ENCODE measurements at places on chromosomes 12 and 14.

DNA sequence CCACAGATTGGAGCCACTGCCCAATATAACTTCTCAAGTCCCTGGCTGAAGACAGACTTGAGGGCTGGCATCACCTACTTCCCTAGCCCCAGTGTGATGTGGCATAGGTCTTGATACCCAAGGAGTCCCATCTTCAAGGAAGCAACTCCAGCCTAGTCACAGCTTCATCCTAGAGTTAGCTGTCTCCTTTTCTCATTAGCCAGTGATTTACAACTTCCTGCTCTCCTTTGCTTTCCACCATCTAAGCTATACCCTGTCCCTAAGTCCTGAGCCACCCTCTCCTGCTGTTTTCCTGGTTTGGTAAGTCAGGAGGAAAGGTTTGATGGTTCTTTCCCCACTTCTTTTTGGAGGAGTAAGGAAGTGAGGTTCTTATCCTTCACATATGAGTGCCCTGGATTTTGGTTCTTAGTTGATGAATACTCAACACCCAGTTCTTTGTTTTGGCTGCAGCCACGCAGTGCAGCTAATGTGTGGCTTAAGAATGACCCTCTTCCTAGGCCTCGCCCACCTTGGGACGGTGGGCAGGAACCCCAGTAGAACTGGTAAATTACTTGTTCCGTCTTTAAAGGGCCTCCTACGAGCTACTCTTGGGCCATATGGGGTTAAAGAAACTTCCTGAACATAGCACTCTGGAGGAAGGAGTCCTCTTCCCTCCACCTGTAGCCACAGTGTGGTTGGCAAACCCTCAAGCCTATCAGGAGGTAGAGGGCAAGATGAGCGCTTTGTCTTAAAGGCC, 3.9 kb upstream of the GPX2 start:
- no peak for DNase-seq

GRCh38 chr14:22872033-22872832, 693 bp downstream of the LRP10 start:
- DNase-seq = peak; percentile 72

GRCh38 chr12:18723752-18724151, 14.1 kb downstream of the PLCZ1 start:
- no peak for DNase-seq

DNA sequence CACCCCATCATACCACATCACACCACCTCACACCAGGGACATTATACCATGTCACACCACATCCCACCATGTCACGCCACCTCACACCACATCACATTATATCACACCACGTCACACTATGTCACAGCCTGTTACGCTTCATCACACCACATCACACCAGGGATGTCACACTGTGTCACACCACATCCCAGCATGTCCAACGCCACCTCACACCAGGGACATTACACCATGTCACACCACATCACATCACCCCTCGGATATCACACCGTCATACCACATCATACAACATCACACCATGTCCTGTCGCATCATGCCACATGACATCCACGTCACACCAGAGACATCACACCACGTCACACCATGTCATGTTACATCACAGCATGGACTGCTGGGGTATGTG, 235.5 kb downstream of the TMEM121 start:
- no peak for DNase-seq

DNA sequence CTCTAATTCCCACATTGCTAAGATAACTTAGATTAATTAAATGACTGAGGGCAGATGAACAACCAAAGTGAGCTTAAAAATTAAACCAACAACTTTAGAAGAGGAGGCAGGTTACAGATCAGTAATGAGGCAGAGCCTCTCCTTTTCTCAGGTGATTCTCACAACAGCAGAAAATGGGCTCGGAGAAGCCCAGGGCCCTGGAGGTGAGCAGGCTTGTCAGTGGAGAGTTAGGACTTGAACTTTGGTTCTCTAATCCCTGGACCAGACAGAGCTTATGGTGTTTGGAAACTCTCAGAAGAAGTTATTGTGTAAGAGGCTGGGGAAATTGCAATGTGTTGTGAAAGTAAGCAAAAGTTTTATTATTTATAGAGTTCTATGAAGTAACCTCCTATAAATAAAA, 2.8 kb downstream of the TRHDE start:
- no peak for DNase-seq

DNA sequence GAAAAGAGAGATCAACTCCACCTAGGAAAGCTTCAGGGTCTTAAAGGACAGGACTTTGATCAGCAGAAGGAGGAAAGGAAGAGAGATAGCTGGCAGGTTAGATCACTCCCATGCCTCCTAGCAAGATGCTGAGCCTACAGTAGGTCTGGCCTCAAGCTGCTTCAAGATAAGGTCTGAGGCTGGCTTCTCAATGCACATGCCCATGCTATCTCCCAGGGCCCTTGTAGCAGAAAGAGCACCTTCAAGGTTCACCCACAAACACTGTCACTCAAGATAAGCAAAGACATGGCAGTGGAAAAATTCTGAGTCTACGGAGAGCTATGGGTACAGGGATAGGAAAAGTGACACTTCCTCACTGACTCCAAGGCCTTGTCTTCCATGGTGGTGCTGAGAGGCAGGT, 14.3 kb downstream of the REM2 start:
- DNase-seq = no peak

- no peak for DNase-seq
Observed at GRCh38 chr14:53399057-53399456, 245.9 kb upstream of the DDHD1 start.

- DNase-seq = peak; percentile 83
Observed at GRCh38 chr14:50363714-50364111, 33.0 kb downstream of the CDKL1 start.

DNA sequence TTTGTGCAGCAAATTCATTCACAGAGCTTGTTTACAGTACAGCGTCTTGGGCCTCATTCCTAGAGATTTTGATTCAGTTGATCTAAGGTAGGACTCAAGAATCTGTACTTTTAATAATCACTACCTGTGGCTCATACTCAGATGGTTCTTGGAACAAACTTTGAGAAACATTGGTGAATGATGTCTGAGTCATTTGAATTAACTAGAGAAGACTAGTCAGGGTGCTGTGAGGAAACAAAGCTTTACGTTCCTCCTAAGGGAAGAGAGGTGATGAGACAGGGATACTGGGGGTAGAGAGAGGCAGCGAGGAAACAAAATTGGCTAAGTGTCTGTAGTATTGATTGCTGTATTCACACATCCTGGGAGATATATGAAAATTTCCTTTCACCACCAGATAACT, 109.4 kb downstream of the SLC15A5 start:
- no peak for DNase-seq

DNA sequence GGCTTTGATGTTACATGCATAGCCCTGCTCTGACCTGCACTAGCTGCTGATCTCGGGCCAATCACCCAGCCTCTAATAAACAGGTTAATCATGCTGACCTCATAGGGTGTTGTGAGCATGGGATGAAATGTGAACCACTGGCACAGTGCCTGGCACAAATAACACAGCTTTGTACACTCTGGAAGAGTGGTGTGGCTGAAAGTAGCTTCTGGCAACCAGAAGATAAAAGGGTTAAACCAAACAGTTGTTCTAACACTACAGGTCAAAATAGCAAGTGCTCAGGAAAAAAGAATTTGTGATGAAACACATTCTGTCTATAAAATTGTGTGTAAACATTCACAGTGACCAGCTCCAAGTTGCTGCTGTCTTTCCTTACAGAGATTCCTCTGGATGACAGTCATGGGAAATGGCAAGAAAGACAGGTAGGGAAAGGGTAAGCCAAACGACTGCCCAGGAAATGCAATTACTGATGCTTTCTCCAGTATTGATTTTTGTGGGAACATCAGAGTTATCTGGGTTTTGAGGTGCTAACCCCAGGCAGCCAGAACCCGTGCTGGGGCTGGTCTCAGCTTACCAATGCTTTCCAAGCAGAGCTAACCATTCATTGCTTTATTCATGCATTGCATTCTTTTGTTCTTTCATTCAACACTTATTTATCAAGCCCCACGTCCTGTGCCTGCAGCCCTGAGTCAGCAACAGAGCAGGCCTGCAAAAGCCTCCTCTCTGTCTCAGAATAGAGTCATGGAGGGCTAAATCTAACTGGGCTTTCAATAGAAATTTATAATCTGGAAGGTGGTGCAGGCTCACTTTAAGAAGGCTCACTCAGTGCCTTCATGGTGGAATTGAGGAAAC, 38.1 kb upstream of the CAPRIN2 start:
- DNase-seq = no peak

GRCh38 chr12:69583203-69583602, 2.1 kb upstream of the CCT2 start:
- no peak for DNase-seq

DNA sequence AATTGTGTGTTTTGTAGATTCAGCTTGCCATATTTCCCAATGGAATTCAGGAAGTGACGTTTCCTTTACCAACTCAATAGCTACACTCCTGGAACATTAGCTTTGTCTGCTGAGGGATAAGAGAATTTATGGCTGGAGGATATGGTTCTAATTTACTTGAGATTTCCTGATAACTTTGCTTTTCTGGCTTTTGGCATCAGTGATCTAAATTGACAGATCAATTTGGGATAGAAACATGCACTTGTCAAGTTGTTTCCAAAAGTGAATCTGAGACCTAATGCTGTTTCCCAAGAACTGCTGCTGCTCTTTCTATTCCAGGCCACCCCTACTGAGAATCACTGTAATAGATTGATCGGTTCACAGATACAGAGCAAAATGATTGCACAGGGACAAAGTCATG, 43.2 kb downstream of the MGAT4C start:
- no peak for DNase-seq

DNA sequence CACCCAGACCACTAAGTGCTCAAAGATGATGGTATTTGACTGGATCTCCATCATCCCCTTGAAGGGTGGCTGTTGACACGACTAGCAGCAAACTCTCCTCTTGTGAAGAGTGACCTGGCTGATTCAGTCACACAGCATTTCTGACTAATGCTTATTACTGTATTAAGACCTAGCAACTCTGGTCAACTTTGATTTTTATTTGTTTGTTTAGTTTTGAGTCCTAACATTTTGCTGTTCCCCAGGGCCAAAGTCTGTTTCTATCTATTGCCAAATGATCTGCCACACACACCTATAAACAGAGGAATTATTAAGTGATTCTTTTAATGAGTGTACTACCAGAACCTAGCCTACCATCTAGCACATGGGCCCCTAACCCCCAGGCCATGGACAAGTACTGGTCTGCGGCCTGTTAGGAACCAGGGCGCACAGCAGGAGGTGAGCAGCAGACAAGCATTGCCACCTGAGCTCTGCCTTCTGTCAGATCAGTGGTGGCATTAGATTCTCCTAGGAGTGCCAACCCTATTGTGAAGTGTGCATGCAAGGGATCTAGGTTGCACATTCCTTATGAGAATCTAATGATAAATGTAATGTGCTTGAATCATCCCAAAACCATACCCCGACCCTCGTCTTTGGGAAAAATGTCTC, 120.0 kb downstream of the RPS6KA5 start:
- DNase-seq = no peak

DNA sequence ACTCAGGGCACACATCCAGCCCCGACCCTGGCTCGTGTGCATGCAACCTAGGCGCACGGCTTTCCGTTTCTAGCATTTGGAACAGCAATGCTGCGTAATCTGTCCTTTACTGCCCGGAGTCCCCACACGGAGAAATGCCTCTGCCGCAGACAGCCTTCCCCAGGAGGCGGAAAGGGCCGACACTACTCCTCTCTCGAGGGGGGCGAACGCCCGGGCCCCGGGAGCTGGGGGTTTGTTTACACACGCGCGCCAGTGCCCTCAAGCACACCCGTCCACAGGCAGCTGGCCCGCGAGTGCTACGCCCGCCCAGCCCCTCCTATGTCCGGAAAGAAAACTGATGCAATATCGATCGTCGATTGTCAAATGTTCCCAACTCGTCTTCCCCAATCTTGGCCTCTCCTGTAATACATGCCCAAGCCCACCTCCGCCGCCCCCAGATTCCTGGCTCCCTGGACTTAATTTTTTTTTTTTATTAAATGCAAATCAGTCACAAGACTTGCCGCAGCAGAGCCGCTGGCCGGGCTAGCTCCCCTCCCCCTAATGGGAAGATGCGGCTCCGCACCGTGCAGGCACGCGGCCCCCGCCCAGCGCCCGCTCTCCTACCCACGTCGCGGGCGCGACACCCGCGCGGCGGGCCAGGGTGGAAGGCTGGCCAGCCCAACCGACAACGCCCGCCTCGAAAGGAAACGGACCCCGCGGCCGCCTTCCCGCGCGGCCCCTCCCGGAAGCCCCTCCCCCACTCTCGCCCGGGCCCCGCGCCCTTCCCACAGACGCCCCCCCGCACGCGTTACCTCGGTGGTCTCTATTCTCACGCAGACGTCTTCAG, 642 bp downstream of the SLC38A2 start:
- peak; percentile 30 for DNase-seq

- DNase-seq = no peak
Observed at GRCh38 chr12:78732481-78732880, 132.1 kb upstream of the SYT1 start.

- no peak for DNase-seq
Observed at GRCh38 chr12:61290473-61290872, 969.7 kb upstream of the USP15 start.

DNA sequence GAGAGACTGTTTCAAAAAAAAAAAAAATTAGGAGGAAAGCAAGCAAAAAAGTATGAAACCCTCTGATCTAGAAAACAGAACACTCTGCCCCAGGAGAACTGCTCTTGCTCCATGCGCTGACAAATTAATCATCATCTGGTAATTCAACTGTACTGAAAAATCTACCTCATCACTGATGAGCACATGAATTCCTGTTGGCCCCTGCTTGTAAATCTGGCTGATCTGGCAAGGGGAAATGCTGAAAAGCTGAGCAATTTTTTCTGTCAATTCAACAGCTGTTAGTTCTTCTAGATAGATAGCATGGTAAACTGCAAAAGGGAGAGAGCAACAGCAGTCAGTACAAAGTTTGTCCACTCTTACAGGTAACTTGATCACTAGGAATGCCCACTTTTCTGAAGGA, 15.2 kb upstream of the CSRNP2 start:
- no peak for DNase-seq

- no peak for DNase-seq
Observed at GRCh38 chr12:52690351-52691075, 10.3 kb upstream of the KRT1 start.

- no peak for DNase-seq
Observed at GRCh38 chr14:81007131-81007530, 51.7 kb downstream of the TSHR start.

DNA sequence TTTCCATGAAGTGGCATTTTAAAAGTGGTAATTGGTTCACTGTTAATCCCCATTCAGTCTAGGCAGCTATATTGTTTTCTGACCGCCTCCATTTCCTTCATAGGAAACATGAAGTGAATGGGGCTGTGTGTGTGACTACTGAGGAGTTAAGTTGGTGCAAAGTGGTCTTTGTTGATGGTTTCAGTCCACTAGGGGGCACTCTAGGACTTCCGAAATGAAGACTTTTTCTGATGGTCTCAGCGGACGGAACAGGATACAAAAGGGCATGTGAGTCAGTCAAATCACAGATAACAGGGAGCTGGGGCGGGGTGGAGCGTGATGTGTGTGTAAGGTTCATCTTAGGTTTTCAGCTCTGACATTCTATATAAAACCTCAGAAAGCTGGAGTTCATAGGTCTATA, 240.1 kb upstream of the OR4E1 start:
- DNase-seq = peak; percentile 90

GRCh38 chr12:78371284-78371683, 493.3 kb upstream of the SYT1 start:
- DNase-seq = no peak

Data from hematopoietic multipotent progenitor cell (in vitro differentiated cells).